ENCODE measurements at places on chromosomes 7 and 10. TPM values are rescaled to one million over a fixed set of nuclear protein-coding genes. Genes with fewer than 3 reads are reported as not detected.

PPP1R3C gene
- 197 TPM for polyA plus RNA-seq

GRCh38 chr7:155218276-155219153, 79.2 kb upstream of the INSIG1 start:
- DNase-seq, result no peak

- DNase-seq, result no peak
These were observed 34.1 kb downstream of the ACADSB start for GRCh38 chr10:123042708-123043408.

DNA sequence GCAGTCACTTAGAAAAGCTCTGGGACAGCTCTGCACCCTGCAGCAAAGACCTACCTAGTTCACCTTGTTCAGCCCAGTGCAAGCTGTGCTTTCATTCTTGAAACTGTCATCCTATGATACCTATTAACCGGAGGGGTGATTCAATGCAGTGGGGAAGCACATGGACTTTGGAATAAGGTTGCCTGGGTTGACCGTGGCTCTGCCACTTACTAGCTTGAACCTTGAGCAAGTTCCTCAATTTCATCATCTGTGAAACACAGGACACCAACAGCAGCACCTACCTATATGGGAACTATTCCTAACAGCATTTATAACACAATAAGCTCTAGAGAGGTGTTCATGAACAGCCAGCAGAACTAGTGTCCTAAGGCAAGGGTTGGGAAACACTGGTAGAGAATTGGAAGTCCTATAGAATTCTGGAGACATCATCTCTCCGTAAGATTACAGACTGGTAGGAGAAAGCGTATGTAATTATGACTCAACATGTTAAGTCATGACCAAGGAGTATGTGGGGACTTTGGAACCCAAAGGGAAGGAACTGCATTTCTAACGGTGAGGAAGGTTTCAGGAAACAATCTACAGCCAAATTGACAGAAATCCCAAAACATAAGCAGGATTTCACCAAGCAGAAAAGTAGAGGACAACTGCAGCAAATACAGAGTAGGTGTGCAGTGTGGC, 270.0 kb downstream of the USP6NL start:
- DNase-seq, result no peak

DNA sequence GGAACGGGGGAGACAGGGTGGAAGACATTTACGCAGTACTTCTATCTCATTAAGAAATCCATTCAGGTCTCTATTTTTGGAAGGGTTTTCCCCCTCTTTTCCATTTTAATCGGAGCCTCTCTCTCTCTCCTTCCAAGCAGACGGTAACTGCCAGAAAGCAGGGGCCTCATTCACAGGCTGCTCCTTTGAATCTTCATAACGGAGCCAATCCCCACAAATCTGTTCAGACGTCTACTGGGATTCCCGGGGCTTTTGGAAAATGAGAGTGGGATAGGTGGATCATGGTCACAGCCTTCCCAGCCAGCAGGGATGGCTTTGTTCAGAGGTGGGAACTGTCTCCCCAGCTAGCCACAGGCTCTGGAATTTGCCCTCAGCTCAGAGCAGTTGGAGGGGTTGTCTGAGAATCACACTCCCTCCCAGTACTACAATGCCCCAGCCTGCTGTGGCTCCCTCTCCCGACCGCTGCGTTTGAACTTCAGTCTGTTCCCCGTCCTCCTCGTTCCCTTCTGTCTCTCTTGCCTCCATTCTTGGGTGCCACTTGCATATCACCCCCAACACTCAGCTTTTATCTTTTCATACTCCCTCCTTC, 413.6 kb downstream of the PLXNA4 start:
- peak; percentile 61 for DNase-seq

SFTPA1 gene
- not detected for polyA plus RNA-seq

GRCh38 chr7:17421941-17422340, 123.5 kb downstream of the AHR start:
- DNase-seq, result no peak

- no peak for DNase-seq
These were observed 145.2 kb upstream of the UNC5B start for GRCh38 chr10:71067098-71067740.

LMOD2 gene
- polyA plus RNA-seq, result 166 TPM

GRCh38 chr10:70084189-70084588, 31.5 kb downstream of the MACROH2A2 start:
- no peak for DNase-seq

Measured in muscle of back (tissue), 13 donors.